ENCODE measurements at places on chromosomes 16 and 17. TPM values are rescaled to one million over a fixed set of nuclear protein-coding genes. Genes with fewer than 3 reads are reported as not detected.

DNA sequence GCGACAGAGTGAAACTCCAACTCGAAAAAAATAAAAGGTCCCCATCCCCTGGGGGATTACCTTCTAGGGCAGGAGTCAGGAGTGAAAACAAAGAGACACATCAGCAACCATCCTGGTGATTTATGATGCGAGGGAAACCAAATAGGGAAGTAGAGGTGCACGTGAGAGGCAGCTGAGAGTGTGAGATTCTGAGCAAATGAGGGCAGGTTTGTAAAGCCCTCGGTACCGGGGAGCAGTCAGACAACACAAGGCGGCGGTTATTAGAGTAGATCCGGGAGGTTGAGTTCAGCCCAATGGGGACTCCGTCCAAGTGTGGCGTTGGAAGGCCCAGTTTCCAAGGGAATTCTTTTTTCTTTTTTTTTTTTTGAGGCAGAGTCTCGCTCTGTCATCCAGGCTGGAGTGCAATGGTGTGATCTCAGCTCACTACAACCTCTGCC lies 7.4 kb upstream of the ARMC7 start:
- H3K36me3 ChIP-seq = no peaks in the 10 kb centered on the region
- H3K27me3 ChIP-seq = no peaks in the 10 kb centered on the region
- no peaks in the 10 kb centered on the region for H3K4me1 ChIP-seq
- H3K27ac ChIP-seq = no peak overlapping the region

DNA sequence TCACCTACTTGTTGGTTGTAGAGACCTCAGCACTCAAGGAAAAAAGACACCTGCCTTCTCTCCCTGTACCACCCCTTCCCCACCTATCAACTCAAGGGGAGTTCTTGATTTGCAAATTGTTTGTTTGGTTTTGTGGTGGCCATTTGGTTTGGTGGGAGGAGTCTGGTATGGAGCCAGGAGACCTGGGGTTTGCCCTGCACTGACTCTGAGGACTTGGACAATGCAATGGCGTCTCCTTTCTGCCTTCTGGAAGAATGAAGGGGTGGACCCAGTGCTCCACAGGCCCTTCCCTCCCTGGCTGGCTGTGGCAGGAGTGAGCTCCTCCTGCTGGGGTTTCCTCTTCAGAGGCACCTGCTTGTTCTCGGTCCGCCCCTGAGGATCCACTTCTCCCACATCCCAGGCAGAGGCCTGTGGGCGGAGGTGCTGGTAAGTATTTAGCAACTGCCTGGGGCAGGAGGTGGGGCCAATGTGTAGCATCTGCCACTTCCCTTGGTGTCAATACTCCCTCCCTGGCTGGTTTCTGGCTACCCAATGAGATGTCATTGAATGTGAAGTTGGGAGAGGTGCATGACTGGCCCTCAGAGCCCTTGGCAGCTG lies 164.5 kb downstream of the NTN1 start:
- peaks cover 9% of the 10 kb centered on the region for H3K27me3 ChIP-seq
- no peak overlapping the region for H3K27ac ChIP-seq
- no peak for DNase-seq
- H3K36me3 ChIP-seq = no peaks in the 10 kb centered on the region

- H3K36me3 ChIP-seq = no peaks in the 10 kb centered on the region
- no peaks in the 10 kb centered on the region for H3K27me3 ChIP-seq
- H3K27ac ChIP-seq = no peak overlapping the region
- no peaks in the 10 kb centered on the region for H3K4me1 ChIP-seq
- DNase-seq = no peak
Observed at GRCh38 chr16:57957673-57958392, 13.1 kb downstream of the CNGB1 start.

- no peak overlapping the region for H3K27ac ChIP-seq
- H3K4me3 ChIP-seq = no peak overlapping the region
- H3K27me3 ChIP-seq = peaks cover 7% of the 10 kb centered on the region
Observed at GRCh38 chr16:4139968-4140367, 23.7 kb upstream of the ADCY9 start.

TEDC2 gene
- 8.6 TPM for total RNA-seq

DHRS7C gene
- not detected for total RNA-seq

Data from natural killer cell treated with Interleukin-12 subunit alpha and Interleukin-12 subunit beta and Interleukin-15 and Interleukin-18, amount 100 ng/mL, for 72 hours (primary cell).